ENCODE measurements at places on chromosomes 12 and 14.

GRCh38 chr12:24861766-24862540, 86.9 kb downstream of the BCAT1 start:
- DNase-seq: no peak

DNA sequence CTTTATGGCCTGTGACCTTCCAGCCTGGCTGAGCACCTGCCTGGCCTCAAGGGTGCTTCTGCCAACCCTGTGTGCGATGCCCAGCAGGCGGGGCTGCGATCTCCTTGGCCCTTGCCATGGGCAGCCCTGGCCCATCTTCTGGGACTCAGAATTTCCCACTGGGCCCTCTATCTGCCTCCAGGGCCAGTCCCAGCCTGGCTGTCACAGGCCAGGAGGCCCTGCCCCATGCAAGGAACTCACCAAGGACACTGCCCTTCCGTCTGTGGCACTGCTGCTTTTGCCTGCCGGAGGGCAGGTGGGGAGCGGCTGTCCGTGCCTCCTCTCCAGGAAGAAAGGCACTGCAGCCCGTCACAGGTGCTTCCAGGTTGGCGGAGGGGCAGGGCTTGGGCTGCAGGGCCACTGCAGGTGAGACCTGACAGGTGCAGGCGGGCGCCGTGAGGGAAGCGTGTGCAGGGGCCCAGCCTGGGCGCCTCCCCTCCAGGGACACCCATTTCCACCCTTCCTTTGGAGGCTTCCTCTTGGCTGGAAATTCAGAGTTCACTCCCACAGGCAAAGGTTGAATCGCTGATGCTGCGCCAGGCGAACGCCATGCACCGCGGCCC, 177.8 kb downstream of the KIF26A start:
- DNase-seq: no peak

DNA sequence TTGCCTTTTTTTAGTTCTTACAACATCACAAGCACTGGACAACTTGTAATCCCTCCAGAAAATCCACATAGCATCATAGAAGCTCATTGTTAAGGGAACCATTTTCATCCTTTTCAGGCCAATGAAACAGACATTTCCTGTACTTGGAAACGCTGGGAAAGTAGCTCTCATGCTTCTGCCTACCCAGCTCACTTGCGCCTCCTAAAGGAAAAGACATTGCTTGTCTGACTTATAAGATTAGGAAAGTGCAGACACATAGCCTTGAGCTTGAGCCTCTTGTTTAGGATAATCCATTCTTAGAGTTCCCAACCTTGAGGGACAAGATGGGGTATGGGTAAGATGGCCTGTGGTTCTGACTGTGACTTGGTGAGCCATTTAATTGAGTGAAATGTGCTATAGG, 589.5 kb downstream of the NOVA1 start:
- no peak for DNase-seq

- DNase-seq: no peak
Measured at GRCh38 chr12:6463216-6463615, 7.3 kb downstream of the VAMP1 start.

DNA sequence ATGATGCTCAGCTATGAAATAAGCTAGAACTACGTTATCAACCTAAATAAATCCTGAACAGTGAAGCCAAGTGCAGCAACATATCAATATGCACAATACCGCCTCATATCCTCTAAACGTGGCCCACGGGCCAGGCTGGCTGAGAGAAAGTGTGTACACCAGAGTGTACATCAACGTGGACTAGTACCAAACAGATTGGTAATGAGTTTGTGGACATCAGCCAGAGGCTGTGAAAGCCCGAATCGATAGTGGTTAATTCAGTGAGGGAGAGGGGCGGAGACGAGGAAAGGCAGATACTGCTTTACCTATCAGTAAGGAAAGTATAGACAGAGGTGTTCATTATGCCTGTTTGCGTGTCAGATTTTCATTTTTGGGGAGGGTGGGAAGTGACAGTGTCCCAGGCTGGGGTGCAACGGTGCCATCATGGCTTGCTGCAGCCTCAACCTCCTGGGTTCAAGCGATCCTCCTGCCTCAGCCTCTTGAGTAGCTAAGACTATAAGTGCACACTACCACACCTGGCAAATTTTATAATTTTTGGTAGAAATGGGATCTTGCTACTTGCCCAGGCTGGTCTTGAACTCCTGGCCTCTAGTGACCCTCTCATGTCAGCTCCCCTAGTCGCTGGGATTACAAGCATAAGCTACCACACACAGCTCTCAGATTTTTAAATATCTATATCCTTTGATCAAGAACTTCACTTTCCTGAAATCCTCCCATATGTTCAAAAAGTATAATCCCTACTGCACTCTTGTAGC, 50.1 kb downstream of the ANAPC7 start:
- DNase-seq: no peak

DNA sequence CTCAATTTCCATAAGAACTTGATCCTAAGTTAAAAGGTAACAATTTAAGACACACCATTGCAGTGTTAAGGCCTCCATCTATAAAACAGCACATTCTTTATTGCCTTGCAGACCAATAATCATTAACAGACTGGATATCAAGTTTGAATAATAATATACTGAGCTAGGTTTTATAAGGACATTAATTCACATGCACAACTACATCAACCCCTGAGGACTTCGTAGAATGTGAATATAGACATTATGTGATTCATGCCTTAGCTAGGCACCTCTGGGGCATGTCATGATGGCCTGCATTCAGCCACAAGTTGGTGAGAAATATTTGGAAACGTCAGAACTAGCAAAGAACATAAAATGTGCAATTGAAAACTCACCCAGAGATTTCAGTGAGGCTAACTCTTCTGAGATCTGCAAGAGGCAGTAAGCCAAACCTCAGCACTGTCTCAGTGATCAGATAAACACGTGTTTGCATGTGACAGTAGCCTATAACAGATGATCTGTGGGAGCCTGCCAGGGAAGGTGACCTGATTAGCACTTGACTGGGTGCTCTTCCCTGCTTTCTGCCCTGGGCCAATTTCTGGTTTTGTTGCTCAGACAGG, 492.2 kb downstream of the FLRT2 start:
- DNase-seq: no peak

- DNase-seq: no peak
Measured at GRCh38 chr14:32059702-32060101, 17.4 kb upstream of the ARHGAP5 start.

DNA sequence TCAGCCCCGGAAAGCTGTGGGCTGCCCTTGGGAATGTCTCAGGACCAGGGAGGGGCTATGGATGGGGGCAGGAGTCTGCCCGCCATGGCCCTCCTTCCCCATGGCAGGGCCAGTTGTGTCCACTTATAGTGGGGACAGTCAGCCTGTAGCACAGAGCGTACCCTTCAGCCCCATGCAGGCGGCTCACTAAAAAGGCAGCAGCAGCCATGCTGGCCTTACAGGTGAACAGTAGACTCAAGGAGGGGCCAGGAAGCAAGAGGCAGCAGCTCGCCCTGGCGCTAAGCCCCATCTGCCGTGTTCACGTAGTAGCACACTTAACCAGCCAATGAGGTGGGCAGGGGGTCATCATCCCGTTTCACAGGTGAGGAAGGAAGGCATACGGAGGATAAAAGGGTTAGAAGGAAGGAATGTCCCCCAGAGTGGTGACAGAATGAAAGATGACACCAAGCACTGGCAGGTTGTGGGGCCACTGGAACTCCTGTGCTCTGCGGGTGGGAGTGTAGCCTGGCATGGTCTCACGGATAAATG, 52.7 kb downstream of the FAM222A start:
- no peak for DNase-seq

- no peak for DNase-seq
Measured at GRCh38 chr12:2666411-2666810, 128.4 kb upstream of the FKBP4 start.

DNA sequence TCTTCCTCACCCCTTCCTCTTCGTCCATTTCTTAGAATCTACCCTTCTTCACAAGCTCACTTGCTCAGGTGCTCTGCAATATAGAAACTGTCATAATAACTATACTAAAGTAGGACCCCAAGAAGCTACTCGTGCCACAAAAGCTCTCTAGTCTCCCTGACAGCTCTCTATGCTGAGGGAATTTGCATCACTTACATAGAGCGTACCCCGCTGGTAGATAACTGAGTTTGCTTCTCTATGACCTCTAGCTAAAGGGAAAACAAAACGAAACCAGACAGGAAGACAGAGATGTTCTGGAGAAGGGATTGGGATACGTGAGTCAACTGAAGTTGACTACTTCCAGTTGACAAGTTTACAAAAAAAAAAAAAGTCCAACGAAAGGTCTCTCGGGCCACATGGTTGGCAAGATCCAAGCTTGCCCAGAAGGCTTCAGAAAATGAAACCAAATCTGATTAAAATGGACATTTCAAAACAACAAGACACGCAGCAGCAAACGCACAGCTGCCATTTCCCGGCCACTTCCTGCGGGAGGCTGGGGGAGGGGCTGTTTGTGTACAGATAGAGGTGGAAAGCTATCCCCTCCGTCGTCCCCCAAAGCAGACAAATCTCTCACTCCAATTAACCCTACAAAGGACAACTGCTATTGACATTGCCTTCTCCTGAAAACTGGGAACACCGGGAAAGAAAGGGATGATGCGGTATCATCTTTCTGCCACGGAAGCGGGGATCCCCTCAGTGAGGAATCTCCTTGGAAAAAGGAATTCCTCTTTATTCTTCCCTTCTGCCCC, 1.3 kb downstream of the BAZ2A start:
- DNase-seq: peak; percentile 79

GRCh38 chr12:99066726-99067125, 421.6 kb downstream of the APAF1 start:
- no peak for DNase-seq

DNA sequence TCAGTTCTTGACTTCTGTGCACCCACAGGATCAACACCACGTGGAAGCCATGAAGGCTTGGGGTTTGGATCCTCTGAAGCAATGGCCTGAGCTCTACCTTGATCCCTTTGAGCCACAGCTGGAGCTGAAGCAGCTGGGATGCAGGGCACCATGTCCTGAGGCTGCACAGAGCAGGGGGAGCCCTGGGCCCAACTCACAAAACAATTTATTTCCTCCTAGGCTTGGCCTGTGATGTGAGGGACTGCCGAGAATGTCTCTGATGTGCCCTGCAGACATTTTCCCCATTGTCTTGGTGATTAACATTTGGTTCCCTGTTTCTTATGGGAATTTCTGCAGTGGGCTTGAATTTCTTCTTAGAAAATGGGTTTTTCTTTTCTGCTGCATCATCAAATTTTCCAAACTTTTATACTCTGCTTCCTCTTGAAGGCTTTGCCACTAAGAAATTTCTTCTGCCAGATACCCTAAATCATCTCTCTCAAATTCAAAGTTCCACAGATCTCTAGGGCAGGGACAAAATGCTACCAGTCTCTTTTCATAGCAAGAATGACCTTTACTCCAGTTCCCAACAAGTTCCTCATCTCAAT, 288.2 kb downstream of the CCDC59 start:
- no peak for DNase-seq

GRCh38 chr14:71354801-71355200, 447.5 kb downstream of the PCNX1 start:
- no peak for DNase-seq

- no peak for DNase-seq
Measured at GRCh38 chr14:104382361-104383087, 197.0 kb upstream of the C14orf180 start.

DNA sequence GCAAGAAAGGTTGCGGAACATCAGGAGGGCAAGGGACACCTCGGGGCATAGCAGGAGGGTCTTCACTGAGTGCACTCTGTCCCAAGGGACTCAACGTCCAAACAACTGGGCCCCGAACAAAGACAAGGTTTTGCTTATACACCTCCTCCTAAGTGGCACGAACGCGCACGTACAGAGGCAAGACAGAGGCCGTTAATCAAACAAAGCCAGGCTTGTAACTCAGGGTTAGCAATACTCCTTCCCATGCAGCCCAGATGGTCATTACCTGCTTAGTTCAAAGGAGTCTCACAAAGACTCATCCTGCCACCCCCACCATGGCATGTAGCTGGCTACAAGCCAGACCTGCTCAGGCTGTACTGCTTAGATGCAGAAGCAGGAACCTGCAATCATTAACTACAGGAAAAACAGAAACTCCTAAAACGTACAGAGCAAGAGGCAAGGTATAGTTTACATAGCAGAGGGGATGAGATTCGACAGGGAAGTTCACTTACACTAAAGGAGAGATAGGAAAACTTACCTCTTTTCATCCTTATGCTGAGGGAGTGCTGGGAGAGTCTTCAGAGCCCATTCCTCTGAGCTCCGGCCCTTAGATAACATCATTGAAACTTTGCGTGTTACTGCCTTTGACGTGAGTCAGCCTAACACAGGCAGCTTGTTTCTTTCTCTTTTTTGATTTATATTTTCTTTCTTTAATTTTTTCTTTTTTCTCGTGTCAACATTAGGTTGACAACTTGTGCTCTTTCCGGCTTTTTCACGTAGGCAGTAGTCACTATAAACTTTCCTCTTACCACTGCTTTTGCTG, 1319.1 kb downstream of the TMEM121 start:
- DNase-seq: peak; percentile 53

- DNase-seq: no peak
Measured at GRCh38 chr12:123305136-123305535, 33.5 kb upstream of the CDK2AP1 start.

DNA sequence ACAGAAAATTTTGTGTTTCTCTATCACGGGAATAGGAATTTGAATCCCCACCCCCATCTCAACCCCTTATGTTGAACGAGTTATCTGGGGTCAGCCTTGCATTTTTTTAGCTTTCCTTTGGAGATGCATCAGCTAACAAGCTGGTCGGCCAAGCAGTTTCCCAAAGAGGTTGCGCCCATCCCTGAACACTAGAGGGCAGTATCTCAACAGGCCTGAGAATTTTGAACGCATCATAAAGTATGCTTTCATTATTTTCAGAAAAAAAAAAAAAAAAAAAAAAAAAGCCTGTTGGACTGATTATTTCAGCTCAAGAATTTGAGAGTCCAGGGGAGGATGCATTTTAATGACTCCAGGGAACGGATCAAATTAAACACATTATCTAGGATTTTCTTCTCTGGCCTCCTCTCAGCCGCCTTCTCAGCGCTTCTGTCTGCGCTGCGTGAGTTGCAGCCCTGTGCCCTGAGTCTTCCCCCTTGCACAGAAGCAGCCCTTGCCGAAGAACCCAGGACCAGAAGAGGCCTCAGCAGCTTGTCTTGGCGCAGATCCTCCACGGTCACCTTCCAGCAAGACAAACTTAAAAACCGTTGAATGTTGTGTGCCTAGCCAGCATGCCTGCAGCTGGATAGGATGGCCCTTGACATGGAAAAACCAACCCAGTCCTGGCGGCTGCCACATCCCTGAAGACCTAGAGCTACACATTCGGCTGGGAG, 76.6 kb upstream of the GZMB start:
- peak; percentile 32 for DNase-seq

GRCh38 chr12:33330940-33331339, 108.7 kb downstream of the SYT10 start:
- DNase-seq: no peak

GRCh38 chr12:123833830-123834229, 71.7 kb downstream of the DNAH10 start:
- no peak for DNase-seq

- DNase-seq: no peak
Measured at GRCh38 chr12:96248136-96248931, 54.2 kb downstream of the ELK3 start.

DNA sequence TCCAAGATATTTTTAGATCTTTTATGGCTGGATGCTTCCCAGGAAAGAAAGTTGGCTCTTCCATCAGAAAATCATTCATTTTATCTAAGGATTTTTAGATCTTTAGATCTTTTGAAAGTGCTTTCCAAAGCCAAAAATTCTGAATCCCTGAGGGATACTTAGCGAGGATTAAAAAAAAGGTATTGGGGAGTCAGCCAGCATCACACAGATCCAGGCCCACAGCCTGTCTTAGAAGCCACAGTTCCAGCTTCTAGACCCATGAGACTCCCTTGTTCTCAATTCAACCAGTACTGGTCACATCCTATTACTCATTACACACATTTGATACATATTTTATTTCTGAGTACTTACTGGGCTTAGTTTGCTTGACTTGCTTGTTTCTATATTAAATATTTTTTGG, 49.9 kb downstream of the TSPAN8 start:
- no peak for DNase-seq

All from CD8-positive, alpha-beta memory T cell (primary cell).